Muscle of arm (tissue), 14 donors: ENCODE measurements at places on chromosomes 2 and 18.
A peak's percentile ranks its signal among the peaks of the same experiment; 100 is the strongest.

DNA sequence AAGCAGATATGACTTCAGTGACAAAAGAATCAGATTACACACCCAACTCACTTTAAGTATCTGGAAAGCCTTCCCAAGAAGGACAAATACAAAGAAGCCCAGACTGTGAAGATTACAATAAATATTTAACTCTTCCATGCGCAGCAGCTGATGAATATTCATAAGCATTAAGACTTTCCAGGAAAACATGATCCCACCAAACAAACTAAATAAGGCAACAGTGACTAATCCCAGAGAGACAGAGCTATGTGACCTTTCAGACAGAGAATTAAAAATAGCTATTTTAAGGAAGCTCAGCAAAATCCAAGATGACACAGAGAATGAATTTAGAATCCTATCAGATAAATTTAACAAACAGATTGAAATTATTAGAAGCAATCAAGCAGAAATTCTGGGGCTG is 108.2 kb upstream of the UBE2E3 start:
- no peak for DNase-seq

DNA sequence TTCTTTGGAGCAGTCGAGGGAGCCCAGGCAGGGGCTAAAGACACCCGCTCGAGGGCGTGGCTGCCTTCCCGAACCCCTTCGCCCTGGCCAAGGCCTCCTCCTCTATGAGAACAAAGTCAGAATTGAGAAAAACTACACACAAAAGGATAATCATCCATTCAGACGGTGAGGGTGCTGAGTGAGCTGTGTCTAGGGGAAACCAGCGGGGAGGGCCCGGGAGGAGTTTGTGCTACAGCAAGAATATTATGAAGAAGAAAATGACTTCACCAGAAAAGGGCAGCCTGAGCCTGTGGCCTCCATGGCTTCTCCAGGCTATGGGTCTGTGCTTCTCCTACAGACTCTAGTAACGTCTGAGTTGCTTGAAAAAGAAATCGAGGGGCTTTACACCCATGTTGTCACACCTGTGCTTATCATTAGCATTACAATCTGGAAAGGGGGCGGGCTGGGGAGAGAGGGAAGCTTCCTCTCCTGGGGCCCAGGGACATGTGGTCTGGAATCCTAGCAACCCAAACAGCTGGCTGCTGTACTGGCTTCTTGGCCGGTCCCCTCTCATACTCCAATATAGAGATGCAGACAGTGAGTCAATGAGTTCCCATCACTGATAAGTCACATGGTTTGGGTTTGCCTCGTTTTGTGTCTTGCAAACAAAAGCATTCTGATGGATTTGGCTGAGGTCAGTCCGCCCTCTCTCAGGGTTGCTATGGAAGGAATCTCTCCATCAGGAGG is 52.0 kb upstream of the ARL4C start:
- DNase-seq: peak; percentile 82

DNA sequence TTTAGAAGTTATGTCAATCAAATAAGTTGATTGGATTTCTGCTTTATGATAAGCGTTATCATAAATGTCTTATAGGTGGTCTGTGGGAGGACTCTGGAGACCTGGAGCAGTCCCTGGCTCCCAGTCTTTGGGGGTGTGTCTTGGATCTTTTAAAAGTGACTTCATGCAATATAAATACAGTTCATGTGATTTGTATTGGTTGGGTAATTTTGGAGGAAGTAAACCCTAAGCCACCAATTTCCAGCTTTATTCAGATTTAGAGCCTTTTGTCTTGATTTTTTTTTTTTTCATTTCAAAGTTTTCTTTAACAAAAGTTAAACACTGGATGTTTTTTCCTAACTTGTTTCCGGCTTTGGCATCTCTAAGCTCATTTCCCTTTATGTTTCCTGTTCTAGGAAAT is 68.8 kb downstream of the MAP4K4 start:
- DNase-seq: no peak

DNA sequence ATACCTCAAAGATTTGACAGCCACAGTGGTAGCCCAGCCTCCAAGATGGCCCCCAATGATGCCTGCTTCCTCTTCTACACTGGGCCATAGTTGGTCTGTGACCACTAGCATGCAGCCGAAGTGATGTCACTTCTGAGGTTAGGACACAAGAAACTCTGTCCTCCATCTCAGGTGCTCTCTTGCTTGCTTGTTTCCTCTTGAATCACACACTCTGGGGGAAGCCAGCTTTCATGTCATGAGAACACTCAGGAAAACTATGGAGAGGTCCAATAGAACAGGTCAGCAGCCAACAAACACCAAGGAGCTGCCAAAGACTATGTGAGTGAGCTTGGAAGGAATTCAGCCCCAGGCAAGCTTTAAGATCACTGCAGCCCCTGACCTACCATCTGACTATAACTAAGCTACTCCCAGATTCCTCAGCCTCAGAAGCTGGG is 3.3 kb upstream of the ADAM17 start:
- DNase-seq: no peak
